Muscle of leg (tissue), 16 donors: ENCODE measurements at places on chromosomes 2 and 18.

DNA sequence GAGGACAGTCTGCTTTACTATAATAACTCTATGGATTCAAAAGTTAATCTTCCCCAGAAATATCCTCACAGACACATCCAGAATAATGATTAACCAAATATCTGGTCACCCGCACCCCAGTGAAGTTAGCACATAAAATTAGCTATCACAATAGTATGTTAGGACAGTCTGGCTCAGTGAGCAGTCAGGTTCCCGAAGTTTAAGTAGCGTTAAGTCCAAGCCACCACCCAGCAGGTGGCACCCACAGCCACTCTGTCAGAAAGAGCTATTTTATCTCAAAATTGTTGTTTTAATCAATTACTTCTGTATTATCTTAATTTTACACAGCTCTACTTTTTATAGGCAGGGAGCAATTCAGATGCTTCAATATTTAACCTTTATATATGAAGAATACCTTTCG lies 537.5 kb downstream of the MBD2 start:
- H3K4me1 ChIP-seq = no peaks in the 10 kb centered on the region
- no peak overlapping the region for H3K27ac ChIP-seq
- no peaks in the 10 kb centered on the region for H3K27me3 ChIP-seq

- no peak overlapping the region for H3K27ac ChIP-seq
- H3K27me3 ChIP-seq = peaks cover 3% of the 10 kb centered on the region
- DNase-seq = peak; percentile 49
- H3K36me3 ChIP-seq = no peaks in the 10 kb centered on the region
- H3K4me3 ChIP-seq = no peak overlapping the region
Observed at GRCh38 chr18:10100941-10101701, 187.3 kb downstream of the VAPA start.

- H3K27ac ChIP-seq = no peak overlapping the region
- H3K36me3 ChIP-seq = no peaks in the 10 kb centered on the region
- no peak for DNase-seq
- H3K4me3 ChIP-seq = no peak overlapping the region
- H3K4me1 ChIP-seq = peaks cover 25% of the 10 kb centered on the region
Observed at GRCh38 chr18:23270986-23271680, 135.8 kb downstream of the CABLES1 start.

GRCh38 chr2:2887772-2888387 lies 489.7 kb downstream of the EIPR1 start:
- H3K27me3 ChIP-seq = peaks cover 2% of the 10 kb centered on the region
- H3K4me3 ChIP-seq = no peak overlapping the region
- H3K27ac ChIP-seq = no peak overlapping the region
- H3K36me3 ChIP-seq = no peaks in the 10 kb centered on the region

DNA sequence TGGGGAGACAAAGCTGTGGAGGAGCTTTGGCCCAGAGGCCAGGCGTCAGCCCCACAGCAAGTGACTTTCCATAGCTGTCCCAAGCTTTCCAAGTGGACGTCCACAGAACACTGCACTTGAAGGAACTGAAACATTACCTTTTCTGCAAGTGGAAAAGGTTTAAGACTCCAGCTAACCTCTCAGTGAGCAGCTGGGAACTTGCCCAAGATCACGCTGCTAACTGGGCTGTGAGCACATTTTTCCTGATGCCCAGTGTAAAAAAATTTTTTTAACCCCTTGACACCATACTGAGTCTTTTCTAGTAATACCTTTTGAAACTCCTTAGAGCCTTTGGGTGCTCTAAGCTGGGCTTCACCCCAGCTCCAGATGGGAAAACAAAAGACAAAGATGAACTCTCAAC lies 256.7 kb downstream of the HAUS1 start:
- H3K4me3 ChIP-seq = no peak overlapping the region
- H3K27ac ChIP-seq = no peak overlapping the region
- peaks cover 17% of the 10 kb centered on the region for H3K36me3 ChIP-seq
- peak; percentile 53 for DNase-seq

DNA sequence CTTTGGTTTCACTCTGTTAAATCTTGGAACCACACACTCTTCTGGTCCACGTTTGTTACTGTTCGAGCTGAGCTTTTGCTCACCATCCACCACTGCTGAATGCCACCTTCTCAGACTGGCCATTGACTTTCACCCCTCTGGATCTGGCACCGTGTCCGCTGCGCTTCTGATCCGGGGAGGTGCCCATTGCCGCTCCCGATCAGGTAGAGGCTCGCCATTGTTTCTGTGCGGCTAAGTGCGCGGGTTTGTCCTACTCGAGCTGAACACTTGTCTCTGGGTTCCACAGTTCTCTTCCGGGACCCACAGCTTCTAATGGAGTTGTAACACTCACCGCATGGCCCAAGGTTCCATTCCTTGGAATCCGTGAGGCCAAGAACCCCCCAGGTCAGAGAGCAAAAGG lies 72.8 kb downstream of the LCLAT1 start:
- no peak overlapping the region for H3K27ac ChIP-seq
- peaks cover under 1% of the 10 kb centered on the region for H3K4me1 ChIP-seq
- peaks cover 8% of the 10 kb centered on the region for H3K36me3 ChIP-seq
- H3K4me3 ChIP-seq = no peak overlapping the region
- H3K27me3 ChIP-seq = no peaks in the 10 kb centered on the region
- no peak for DNase-seq

- peak overlapping the region; percentile 69 for H3K4me3 ChIP-seq
- H3K27ac ChIP-seq = peak overlapping the region; percentile 99
- H3K4me1 ChIP-seq = no peaks in the 10 kb centered on the region
- H3K36me3 ChIP-seq = peaks cover 5% of the 10 kb centered on the region
- no peaks in the 10 kb centered on the region for H3K27me3 ChIP-seq
Observed at GRCh38 chr2:53969968-53970723, 647 bp downstream of the PSME4 start.

DNA sequence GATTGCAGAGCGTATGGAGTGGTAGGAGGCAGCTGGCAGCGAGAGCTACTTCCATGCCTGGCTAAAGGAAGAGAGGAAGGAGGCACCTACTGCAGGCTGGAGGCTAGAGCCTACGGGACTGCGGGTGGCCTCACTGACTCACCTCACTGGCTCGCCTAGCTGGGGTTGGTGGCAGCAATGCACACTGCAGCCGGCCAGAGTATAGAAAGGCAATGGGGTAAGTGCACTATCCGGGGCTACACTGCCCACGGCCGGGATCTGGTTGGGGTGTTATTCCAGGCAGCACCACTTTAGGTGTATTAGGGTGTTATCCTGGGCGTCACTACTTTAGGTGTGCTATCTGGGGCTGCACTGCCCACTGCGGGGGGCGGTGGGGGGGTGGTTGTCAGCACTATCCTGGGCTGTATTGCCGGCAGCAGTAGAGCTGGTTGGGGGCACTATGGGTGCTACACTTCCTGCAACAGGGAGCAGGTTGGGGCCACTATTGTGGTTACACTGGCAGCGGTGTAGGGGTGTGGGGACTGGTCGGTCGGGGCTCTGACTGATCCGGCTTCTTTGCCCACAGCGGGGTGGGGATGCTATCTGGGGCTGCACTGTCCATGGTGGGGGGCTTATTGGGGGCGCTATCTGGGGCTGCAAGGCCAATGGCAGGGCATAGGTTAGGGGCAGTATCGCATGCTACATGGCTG lies 33.3 kb upstream of the ANKRD62 start:
- H3K4me1 ChIP-seq = no peaks in the 10 kb centered on the region
- H3K36me3 ChIP-seq = no peaks in the 10 kb centered on the region
- H3K27ac ChIP-seq = no peak overlapping the region
- DNase-seq = no peak
